Placental pericyte (primary cell): ENCODE measurements at places on chromosomes 4 and X. TPM values are rescaled to one million over a fixed set of nuclear protein-coding genes. Genes with fewer than 3 reads are reported as not detected.

The APBB2 gene
- total RNA-seq: 126 and 191 TPM in 2 replicates

The IL2 gene
- total RNA-seq: not detected in 2 replicates

The MSANTD1 gene
- total RNA-seq: 0.66 and 0.72 TPM in 2 replicates

The UGT2A3 gene
- total RNA-seq: not detected in 2 replicates

The HSFX3 gene
- not detected in 2 replicates for total RNA-seq

The PRPS2 gene
- 22.8 and 32.2 TPM in 2 replicates for total RNA-seq

The CTAG2 gene
- 0.22 TPM in 1 of 2 replicates, not detected in the other for total RNA-seq

The TLR10 gene
- 0.14 TPM in 1 of 2 replicates, not detected in the other for total RNA-seq

The LONRF3 gene
- total RNA-seq: 0.22 and 0.57 TPM in 2 replicates

The IQCM gene
- not detected in 2 replicates for total RNA-seq

The S100G gene
- not detected in 2 replicates for total RNA-seq

The XAGE1A gene
- total RNA-seq: not detected in 2 replicates

The RAB9B gene
- 0.14 TPM in 1 of 2 replicates, not detected in the other for total RNA-seq

The WWC2 gene
- total RNA-seq: 33.1 and 45.1 TPM in 2 replicates

The SMIM14 gene
- total RNA-seq: 26.2 and 40.7 TPM in 2 replicates

The TMPRSS11E gene
- total RNA-seq: not detected in 2 replicates

The HELQ gene
- 13.7 and 16.0 TPM in 2 replicates for total RNA-seq

The USP51 gene
- 0.88 and 2.1 TPM in 2 replicates for total RNA-seq

The FOXR2 gene
- total RNA-seq: not detected in 2 replicates

The CSAG3 gene
- not detected in 2 replicates for total RNA-seq

The IGSF1 gene
- 0.29 and 0.44 TPM in 2 replicates for total RNA-seq

The NDNF gene
- 0.43 TPM in 1 of 2 replicates, not detected in the other for total RNA-seq

The TCP11X2 gene
- total RNA-seq: not detected in 2 replicates

The VCX3A gene
- total RNA-seq: not detected in 2 replicates

The LEF1 gene
- 0.44 and 5.6 TPM in 2 replicates for total RNA-seq

The NDST3 gene
- 0.29 and 0.44 TPM in 2 replicates for total RNA-seq

The ITM2A gene
- total RNA-seq: 0.43 TPM in 1 of 2 replicates, not detected in the other

The NALF2 gene
- not detected in 2 replicates for total RNA-seq

The SATL1 gene
- not detected in 2 replicates for total RNA-seq

The CXCL11 gene
- 0.14 TPM in 1 of 2 replicates, not detected in the other for total RNA-seq

The TIMM17B gene
- 35.5 and 42.0 TPM in 2 replicates for total RNA-seq

The TBCK gene
- total RNA-seq: 29.5 and 33.2 TPM in 2 replicates

The ARX gene
- not detected in 2 replicates for total RNA-seq

The PTPN13 gene
- total RNA-seq: 46.8 and 59.6 TPM in 2 replicates

The SORBS2 gene
- total RNA-seq: 1.1 and 7.3 TPM in 2 replicates

The SHISA3 gene
- not detected in 2 replicates for total RNA-seq

The SFRP2 gene
- 1.4 TPM in 1 of 2 replicates, not detected in the other for total RNA-seq
